ENCODE measurements at places on chromosomes 16 and 17.
A peak's percentile ranks its signal among the peaks of the same experiment; 100 is the strongest.

DNA sequence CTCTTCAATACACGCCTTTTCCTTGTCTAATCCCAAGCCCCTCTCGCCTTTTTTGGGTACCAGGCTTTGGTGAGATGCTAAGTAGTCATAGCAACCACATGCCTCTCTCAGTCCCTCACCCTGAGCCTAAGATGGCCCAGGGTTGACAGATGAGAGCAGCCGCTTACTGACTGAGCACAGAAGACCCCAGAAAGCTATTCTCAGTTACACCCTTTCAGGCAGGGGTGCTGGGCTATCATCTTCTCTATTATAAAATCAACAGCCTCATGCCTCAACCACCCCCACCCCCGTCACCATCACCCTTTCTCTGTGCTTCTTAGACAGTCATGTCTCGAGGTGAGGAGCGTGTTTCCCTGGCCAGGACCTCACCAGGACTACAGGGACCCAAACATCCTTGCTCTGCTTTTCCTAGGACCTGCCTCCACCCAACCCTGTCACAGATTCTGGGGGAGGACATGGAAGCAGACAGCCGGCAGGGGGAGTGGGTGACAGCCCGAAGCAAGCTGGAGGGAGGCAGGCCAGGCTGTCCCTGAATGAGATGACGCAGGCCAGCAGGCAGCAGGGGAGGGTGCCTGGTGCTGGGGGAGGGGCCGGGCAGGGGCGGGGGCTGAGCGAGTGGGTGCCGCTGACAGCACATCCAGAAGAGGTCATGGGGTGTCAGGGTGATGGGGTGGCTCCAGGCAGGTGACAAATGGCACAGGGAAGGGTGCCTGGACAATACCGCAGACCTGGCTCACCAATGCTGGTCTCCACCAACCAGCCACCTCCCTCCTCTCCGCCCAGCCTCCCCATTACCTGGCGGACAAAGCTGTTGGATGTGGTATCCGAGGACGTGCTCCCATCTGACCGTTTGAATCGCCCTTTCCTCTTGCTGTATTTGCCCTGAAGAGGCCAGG lies 3.1 kb downstream of the CACNB1 start:
- DNase-seq = no peak

DNA sequence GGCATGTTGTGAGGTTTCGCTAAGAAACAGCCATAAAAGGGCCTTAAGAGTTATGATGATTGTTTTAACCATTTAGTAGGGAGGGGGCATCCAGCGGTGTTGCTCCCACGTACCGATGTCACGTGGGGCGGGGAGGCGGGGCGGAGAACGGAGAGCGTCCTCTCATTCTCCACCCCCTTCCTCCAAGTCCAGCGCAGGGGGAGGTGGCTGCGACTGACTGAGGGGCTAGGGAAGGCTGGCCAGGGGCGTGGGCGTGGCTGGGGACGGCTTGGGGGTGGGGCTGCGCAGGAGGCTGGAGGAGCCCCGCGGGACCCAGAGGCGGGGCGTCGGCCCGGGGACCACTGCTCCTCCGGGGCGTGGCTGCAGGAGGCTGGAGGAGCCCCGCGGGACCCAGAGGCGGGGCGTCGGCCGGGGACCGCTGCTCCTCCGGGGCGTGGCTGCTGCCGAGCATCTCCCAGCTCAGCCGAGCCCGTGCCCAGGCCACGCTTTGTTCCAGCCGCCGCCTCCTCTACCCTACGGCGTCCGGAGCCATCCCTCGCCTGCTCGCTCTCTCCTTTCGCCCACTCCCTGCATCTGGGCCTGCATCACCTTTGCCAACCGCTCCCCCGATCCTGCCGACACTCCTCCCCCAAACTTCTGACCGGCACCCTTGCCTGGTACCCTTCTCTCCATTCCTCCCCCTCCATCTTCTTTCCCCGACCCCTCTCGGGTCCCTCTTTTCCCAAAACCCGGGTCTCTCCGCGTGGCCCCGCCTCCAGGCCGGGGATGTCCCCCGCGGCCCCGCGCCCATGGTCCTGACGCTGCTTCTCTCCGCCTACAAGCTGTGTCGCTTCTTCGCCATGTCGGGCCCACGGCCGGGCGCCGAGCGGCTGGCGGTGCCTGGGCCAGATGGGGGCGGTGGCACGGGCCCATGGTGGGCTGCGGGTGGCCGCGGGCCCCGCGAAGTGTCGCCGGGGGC lies at the start of gene SARM1:
SARM1 (plus strand) TSS at position 450 of the 958 bp plus-strand sequence; CDS start at position 789, 339 bp downstream.
- DNase-seq = peak; percentile 72

GRCh38 chr17:76414334-76415295 lies 30.2 kb downstream of the SPHK1 start:
- no peak for DNase-seq

GRCh38 chr16:78993346-78993745 lies 607.2 kb downstream of the MAF start:
- DNase-seq = no peak

DNA sequence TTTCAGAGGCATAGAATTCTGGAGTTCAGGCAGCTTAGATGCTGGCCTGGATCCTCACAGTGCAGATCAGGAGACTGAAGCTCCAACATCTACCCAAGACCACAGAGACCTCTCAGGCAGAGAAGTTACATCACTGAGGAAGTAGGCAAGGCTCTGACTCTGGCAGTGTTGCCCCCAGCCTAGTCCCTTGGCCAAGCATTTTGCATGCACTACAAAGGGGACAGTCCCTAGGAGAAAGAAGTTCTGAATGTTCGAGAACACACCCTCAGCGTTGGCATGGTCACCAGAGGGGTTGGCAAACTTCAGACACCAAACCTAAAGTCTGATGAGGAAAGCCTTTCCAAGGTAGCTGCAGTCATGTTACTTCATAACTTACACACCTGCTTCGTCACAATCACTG lies 2.5 kb downstream of the RANBP10 start:
- DNase-seq = no peak

DNA sequence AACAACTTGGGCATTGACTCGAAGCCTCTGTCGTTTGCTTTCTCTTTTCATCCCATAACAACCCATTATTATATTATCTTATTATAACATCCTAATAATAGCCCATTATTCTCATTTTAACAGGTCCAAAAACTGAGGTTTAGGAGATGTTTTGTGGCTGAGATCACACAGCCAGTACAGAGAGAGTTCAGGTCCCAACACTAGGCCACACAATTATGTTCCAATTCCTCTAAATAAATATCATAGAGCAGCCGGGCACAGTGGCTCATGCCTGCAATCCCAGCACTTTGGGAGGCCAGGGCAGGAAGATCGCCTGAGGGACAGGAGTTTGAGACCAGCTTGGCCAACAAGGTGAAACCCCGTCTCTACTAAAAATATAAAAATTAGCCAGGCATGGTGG lies 40.3 kb upstream of the KIFC3 start:
- no peak for DNase-seq
